ENCODE measurements at places on chromosomes 1 and 21.

DNA sequence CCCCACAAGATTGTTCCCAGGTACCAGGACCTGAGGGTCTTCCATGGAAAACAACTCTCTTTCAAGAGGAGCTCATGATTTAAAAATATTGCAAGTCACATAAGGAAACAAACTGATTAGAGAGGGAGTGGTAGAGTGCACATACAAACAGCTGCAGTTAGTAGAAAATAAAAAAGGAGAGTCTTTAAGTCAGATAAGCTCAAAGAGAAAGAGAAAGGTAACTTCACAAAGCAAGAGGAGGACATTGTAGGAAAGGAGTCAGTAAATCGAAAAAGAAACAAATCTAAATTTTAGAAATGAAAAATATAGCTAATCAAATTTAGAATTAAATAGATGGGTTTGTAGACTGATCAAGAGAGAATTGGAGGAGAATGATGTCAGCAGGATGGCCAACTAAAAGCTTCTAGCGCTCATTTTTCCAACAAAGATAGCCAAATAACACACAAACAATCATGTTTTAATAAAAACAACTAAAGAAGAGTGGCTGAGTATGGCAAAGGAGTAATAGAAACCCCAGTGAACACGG lies 86.1 kb upstream of the CD53 start:
- no peak for DNase-seq

GRCh38 chr1:66725885-66726665 lies 26.2 kb upstream of the DYNLT5 start:
- no peak for DNase-seq

GRCh38 chr21:35926003-35926740 lies 134.2 kb downstream of the SETD4 start:
- no peak for DNase-seq

GRCh38 chr21:28138272-28138671 lies 854.4 kb downstream of the LTN1 start:
- DNase-seq = no peak

GRCh38 chr21:41199123-41199522 lies 31.2 kb downstream of the BACE2 start:
- DNase-seq = no peak
